ENCODE measurements at places on chromosomes 12 and 14. TPM values are rescaled to one million over a fixed set of nuclear protein-coding genes. Genes with fewer than 3 reads are reported as not detected.

- no peak overlapping the region for H3K27ac ChIP-seq
- DNase-seq: no peak
- no peaks in the 10 kb centered on the region for H3K27me3 ChIP-seq
- H3K4me3 ChIP-seq: no peak overlapping the region
These were observed 22.5 kb downstream of the PIK3C2G start for GRCh38 chr12:18283831-18284230.

ACOT6 gene
- not detected for total RNA-seq

DIO2 gene
- total RNA-seq: not detected

KRT5 gene
- not detected for total RNA-seq

- H3K36me3 ChIP-seq: no peaks in the 10 kb centered on the region
- no peak overlapping the region for H3K4me3 ChIP-seq
- H3K4me1 ChIP-seq: no peaks in the 10 kb centered on the region
These were observed 71.1 kb downstream of the TBC1D30 start for GRCh38 chr12:64895526-64895925.

- H3K27me3 ChIP-seq: no peaks in the 10 kb centered on the region
- H3K4me1 ChIP-seq: peaks cover 70% of the 10 kb centered on the region
- no peak overlapping the region for H3K4me3 ChIP-seq
- no peak overlapping the region for H3K27ac ChIP-seq
These were observed 24.2 kb downstream of the YY1 start for GRCh38 chr14:100263141-100263540.
